ENCODE measurements at places on chromosomes 2 and 18. TPM values are rescaled to one million over a fixed set of nuclear protein-coding genes. Genes with fewer than 3 reads are reported as not detected.

The LRPPRC gene
- total RNA-seq = 32.6 TPM

The ABCG8 gene
- not detected for total RNA-seq

The ATP8B1 gene
- 10.9 TPM for total RNA-seq

The CCDC138 gene
- total RNA-seq = 3.7 TPM

The POTEF gene
- not detected for total RNA-seq

The CHRNA1 gene
- 4.1 TPM for total RNA-seq

The MLPH gene
- total RNA-seq = 47.4 TPM

The CFC1 gene
- not detected for total RNA-seq

The GREB1L gene
- under 0.01 TPM for total RNA-seq

The VIL1 gene
- not detected for total RNA-seq

The UPP2 gene
- not detected for total RNA-seq

Data from epithelial cell of alveolus of lung (primary cell).